ENCODE measurements at places on chromosomes 2 and 18.
A peak's percentile ranks its signal among the peaks of the same experiment; 100 is the strongest.

DNA sequence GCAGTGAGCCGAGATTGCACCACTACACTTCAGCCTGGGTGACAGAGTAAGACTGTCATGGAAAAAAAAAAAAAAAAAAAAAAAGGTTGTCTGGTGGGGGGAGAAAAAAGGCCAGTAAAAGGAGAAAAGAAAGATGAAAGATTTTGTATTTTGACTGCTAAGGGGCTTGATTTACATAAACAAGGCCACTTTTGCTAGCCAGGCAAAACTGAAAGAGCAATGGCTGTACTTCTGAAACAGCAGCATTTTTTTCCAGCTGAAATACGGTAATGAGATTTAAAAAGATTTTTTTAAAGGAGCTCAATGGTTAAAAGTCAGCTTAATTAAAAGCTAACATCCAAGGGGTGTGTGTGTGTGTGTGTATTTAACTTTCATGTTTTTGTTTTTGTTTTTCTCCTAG is 11.3 kb upstream of the OXER1 start:
- no peak for DNase-seq

DNA sequence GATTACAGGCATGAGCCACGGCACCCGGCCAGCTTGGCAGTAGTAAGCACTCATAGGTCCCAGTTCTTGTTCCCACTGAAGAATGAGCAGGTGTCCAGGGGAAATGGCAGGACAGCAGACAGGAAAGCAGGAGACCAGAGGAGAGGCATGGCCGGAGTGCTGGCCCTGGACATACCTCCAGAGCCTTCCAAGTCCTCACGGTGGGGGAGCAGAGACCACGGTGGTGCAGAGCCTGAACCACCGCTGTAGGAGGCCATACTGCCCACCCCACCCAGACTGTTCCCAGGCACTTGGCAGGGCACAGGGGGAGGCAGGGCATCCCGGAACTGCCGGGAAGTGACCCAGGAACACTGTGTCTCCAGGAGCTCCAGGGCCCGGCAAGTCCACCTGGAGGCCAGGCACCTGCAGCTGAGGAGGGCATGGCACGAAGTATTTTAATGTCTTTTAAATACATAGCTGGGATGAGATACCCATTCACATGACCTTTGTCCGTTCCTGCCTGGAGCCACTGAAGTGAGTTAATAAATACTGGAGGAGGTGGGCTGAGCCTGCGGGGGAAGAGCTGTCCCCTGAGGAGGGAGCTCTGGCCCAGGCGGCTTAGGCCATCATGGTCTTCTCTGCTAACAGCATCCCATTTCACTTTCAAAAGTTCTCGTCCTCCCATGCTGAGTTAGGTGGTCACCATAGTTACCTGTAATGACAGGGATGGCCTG is 49.7 kb upstream of the TFCP2L1 start:
- DNase-seq, result no peak

DNA sequence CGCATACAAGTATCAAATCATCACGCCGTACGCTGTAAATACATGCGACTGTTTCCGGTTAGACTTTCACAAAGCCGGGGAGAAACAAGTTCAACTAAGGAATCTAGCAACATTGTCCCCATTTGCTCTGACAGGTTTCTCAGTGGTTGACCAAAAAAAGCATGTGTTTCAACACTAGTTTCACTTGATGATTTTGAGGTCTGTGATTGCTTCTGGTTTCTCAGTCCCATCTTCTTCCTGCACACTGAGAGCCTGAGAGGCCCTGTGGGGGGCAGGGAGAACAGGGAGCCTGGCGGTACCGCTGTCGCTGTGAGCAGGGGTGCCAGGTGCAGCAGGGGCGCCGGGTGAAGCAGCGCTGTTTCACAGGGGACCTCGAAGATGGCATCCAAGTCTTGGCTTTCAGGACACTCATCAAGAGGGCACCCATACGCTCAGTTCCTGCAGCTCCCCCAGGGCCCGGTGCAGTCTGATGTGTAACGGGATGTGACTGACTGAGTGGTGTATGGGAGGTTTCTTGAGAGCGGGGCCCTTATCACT is 270.9 kb downstream of the TWIST2 start:
- peak; percentile 43 for DNase-seq

DNA sequence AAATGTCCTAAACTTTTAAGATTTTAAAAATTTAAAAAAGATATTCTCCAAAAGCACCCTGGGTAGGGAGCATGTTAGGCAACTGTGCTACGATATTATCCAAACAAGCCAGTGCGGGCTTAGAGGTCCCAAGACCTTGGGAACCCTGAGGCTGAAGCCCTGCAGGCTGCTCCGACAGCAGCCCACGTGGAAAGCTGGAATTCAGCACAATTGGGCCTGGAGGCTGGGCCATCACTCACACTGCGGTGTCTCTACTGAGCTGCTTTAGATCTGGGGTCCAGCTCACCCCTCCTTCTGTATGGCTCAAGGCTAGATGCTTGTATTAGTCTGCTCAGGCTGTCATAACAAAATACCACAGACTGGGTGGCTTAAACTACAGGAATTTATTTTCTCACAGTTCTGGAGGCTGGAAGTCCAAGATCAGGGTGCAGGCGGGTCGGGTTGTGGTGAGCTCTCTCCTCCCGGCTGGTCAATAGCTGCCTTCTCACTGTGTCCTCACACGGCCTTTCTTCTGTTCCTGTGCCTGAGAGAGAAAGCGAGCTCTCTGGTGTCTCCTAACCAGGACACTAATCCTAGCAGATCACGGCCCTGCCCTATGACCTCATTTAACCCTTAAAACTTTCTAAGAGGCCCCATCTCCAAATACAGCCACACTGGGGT is 42.5 kb downstream of the DPYSL5 start:
- DNase-seq, result no peak

DNA sequence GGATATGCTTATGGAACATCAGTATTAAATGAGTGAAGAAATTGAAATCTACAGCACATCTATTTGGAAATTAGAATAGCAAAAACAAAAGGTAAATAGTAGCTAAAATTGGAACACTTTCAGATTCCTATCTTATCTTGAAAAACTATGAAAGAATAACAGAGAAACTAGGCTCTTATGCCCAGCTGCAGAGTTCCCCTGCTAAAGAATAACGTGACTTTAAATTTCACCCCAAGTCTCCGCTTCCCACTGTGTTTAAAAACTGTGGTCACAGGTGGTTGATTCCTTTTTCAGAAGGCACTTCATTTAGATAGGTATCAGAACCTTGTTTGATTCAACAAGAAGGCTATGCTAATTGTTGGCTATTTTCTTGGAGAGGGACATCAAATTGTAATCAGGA is 30.1 kb downstream of the ARHGAP28 start:
- no peak for DNase-seq

GRCh38 chr2:30915486-30915885 is 108.2 kb upstream of the CAPN13 start:
- DNase-seq, result peak; percentile 12

- DNase-seq, result no peak
These were observed 10.7 kb upstream of the CASP10 start for GRCh38 chr2:201172279-201172678.

DNA sequence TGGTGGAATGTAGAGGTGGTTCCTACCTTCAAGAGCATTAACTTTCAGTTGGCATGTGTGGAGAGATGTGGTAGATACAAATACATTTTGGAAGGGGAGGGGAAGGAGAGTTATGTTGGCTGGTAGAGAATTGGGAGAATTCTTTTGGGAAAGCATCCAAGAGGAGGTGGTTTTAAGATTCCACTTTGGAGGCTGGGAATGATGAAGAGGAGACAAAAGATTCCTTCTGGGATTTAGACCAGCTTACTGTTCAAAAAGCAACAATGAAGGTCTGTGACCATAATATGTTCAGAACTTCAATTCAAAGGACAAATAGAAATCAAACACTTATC is 120.8 kb upstream of the FOSL2 start:
- no peak for DNase-seq

- DNase-seq, result no peak
These were observed 201.7 kb downstream of the MREG start for GRCh38 chr2:215811409-215812345.

DNA sequence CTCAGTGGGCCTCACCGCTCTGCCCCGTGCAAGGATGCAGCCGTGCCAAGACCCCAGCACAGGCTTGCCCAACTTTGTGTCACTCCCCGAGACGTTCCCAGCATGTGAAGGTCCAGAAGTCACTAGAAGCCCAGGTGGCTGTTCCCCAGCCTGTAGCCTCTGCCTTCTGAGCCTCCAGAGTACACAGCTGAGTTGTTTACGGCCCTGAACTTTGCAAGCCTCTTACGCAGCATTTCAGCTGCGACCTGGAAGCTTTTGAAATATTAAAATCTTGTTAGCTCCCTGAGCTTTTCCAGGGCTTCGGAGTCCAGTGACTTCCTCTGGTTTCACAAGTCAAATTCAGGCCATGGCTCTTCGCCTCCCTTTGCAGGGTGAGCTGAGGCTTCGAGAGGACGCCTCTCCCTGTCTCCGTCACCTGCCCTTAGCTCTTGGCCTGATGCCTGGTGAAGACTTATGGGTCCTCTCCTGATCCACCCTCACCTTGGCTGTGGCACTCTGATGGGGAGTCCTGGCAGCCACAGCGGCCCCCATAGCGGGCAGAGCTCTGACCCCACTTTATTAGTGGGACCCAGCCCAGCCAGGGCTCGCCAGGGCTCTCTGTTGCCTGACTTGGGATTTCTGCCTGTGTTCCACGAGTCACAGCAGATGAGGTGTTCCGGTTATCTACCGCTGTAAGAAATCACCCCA is 76.5 kb upstream of the HPCAL1 start:
- no peak for DNase-seq

- no peak for DNase-seq
These were observed 120.5 kb downstream of the EIPR1 start for GRCh38 chr2:3257166-3257565.

GRCh38 chr2:172039011-172039704 is 39.4 kb downstream of the METAP1D start:
- no peak for DNase-seq

DNA sequence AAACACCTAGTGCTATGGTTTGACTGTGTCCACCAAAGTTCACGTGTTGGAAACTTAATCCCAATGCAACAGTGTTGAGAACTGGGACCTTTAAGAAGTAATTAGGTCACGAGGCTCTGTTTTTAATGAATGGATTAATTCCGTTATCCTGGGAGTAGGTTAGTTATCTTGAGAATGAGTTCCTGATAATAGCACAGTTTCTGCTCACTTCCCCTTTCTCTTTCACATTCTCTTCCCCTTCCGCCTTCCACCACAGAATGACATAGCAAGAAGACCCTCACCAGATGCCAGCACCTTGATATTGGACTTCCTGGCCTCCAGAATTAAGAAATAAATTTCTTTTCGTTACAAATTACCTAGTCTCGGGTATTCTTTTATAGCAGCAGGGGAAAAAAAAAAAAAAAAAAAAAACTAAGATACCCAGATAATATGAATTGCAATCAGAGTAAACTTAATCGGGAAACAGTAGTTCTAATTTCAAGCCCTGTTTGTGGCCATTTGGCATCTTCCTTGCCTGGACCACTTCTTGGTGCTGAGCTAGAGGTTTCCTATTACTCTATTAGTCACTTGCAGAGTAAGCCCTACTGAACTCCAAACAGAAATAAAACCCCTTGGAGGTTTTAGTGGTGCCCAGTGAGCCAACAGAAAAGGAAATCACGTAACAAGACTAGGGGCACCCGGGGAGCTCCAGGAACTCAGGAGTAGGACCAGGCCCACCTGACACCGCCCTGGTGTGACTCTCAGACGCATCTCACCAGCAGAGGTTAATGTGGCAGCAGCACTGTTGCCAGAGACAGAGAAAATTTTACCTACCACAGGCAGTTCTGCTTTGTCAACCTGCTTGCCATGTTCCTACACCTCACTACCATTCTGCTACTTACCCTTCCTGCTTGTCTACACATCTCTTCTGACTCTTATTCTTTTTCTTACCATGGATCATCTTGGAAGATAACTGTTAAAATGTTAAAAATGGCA is 147.6 kb upstream of the CAB39 start:
- DNase-seq, result no peak

DNA sequence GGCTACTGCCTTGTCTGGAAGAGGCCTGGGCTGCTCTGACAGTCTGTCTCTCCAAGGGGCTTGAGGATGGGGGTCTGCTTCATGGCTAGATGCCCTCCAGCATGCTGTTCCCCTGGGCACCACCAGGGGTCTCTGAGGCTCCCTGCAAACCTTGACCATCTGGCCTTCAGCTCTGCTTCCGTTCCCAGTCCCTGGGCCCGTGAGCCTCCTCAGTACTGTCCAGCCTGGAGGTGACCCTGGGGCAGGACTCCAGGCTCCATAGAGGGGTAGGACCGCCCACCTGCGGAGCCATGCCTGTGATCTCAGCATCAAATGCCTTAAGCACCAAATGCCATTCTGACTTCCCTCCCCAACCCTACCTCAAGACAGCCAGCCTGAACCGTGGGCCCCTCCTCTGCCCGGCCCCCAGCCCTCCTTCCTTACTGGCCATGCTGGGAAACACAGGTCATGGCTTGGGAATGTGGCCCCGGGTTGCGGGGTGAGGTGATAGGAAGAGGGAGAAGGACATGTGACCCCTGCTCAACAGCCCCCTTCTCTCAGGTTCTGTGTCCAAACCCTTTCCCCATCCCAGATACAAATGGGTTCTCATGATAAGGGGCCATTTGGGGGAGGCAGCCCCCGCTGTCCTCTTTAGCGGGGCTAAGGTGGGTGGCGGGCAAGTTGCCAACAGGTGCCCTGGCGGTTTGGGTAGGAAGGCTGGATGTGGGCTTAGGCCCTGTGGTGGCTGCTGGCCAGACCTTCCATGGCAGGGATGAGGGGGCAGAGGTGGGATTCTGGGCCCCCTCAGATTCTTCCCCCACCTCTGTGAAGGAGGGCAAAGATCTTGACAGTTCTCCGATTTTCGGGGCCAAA is 25.0 kb downstream of the SPEG start:
- peak; percentile 43 for DNase-seq

GRCh38 chr2:179349670-179350303 is 85.2 kb upstream of the SESTD1 start:
- no peak for DNase-seq

- DNase-seq, result no peak
These were observed 326.3 kb upstream of the ZNF521 start for GRCh38 chr18:25678221-25678620.

GRCh38 chr18:74994502-74995418 is 214.2 kb downstream of the PTGR3 start:
- peak; percentile 84 for DNase-seq

GRCh38 chr2:4369826-4370419 is 666.5 kb downstream of the DCDC2C start:
- no peak for DNase-seq

GRCh38 chr2:65153515-65153914 is 23.6 kb upstream of the RAB1A start:
- DNase-seq, result no peak

DNA sequence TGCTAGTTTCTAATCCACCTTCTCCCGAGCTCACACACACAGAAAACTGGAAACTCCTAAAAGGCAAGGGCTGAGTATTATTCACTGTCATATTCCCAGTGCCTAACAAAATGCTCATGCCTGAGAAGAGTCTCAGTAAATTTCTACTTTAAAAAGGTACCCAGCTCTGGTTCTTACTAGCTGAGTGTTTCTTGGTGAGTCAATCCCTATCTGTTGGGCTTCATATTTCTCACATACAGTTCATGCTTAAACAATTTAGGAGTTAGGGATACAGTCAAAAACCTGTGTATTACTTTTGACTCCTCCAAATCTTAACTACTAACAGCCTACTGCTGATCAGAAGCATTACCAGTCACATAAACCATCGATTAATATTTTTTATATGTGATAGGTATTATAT is 204.9 kb downstream of the EN1 start:
- DNase-seq, result no peak
